ENCODE measurements at places on chromosomes 7 and 10.

- DNase-seq: no peak
Measured at GRCh38 chr10:131820626-131821025, 80.2 kb upstream of the PPP2R2D start.

DNA sequence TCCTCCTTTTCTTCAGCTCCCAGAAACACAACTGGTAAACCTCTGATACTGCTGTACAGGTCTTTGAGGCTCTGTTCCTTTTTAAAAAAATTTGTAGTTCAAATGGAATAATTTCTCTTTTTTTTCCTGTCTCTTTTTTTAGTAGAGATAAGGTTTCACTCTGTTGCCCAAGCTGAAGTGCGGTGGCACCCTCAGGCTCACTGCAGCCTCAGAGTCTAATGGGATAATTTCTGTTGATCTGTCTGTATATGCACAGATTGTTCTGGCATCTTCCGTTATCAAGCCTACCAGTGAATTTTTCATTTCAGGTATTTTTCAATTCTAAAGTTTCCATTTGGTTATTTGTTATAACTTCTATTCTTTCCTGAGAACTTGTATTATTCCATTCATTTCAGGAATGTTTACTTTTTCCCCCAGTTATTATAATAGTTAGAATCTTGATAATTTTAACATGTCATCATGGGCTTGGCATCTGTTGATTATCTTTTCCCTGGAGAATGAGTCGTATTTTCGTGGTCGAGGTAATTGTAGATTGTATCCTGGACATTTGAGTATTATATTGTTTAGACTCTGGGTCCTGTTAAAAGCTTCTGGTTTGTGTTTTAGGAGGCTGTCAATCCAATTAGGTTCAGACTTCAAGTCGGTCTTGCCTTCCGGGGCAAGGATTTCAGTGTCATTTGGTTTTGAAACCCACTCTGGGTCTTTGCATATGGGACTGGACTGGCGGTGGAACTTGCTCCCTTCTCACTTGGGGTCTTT, 24.5 kb downstream of the CRCP start:
- no peak for DNase-seq

- DNase-seq: no peak
Measured at GRCh38 chr10:62341419-62341818, 32.8 kb upstream of the ZNF365 start.

- no peak for DNase-seq
Measured at GRCh38 chr7:75938921-75939320, 24.0 kb downstream of the POR start.

DNA sequence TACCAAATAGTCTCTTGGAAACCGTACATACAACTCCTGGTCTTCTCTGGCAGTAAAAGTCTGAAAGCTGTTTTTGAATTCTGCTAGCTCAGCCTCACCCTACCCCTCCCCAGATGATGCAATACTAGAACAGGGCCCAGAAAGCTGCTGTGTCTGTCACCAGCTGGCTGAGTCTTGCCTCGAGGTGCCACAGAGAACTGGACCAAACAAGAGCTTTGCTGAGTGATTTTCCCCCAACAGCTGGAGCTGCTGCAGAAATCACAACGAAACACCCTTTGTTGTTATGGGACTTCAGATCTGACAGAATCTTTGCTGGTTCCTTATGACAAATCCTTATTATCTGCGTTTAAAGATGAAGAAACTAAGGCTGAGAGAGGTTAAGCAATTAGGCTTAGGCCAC, 134.1 kb downstream of the SPAG6 start:
- DNase-seq: no peak

DNA sequence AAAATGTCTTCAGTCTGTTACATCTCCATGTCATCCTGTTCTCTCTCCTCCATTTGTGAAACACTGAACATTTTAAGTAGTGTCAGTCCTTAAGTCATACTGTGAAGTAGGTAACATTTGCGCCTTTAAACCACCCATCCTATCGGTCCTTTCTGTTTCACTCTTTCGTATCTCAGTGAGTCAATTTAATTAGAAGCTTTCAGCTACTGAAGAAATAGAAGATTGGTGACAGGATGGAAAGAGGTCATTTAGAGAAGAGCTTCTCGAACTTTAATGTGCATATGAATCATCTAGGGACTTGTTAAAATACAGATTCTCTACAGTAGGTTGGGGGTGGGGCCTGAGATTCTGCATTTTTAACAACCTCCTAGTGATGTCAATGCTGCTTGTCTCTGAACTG, 113.4 kb downstream of the SRI start:
- no peak for DNase-seq

DNA sequence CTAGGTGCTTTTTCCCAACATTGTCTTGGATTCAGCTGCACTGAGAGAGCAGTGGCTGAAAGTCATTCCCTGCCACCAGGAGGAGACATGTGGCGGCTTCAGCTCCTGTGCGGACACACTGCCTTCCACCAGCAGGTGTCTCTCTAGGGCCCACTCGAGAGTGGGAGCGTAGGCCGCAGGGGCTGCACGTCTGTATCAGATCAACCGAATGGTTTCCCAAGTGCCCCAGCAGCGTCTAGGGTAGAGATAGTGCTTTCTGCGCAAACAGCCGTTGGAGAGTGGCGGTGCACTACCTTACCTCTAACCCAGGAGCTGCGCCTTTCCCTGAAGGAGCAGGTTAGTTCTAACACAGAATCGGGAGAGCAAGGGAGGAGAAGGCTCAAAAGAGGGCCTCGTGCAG, 31.7 kb downstream of the PAPOLB start:
- no peak for DNase-seq

DNA sequence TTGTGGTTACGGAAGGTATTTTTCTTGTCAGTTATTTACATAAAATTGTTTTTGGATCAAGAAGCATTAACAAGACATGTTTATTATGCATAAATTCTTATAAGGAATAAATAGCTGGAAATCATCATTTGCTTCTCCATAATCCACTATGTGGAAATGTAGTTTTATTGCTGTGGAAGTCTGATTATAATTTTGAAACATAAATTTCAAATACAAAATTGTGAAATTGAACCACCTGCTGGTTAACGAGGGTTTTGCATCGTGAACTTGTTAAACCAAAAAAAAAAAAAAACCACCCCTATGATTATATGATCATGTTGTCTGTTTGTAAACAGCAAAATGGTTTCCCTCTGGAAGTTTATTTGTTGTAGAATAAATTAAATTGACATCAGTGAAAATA, 25.9 kb downstream of the ABRAXAS2 start:
- DNase-seq: no peak

GRCh38 chr10:77926566-77927401, at the start of gene DLG5:
TSS of gene DLG5 (minus strand) at chr10:77926755. CDS start at chr10:77926520, 235 bp downstream.
- DNase-seq: no peak

DNA sequence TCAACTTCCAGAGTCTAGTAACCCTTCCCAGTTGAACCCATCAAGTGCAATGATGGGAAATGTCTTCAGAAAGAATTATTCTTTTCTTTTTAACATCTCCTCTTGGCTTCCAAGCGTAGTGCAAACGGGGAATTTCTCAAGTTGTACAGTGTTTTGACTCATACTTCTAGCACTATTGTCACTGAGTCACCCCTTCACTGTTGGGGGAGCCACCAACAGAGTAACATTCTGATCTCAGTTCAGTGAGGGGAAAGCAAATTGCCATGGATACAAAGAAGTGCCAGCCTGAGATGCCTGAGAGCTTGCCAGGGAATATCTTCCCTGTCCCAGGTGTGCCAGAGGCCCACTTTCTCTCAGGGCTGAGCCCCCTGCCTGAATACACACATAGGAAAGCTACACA, 31.0 kb downstream of the CYP3A5 start:
- no peak for DNase-seq

GRCh38 chr10:96576277-96576980, 10.4 kb downstream of the TM9SF3 start:
- no peak for DNase-seq

DNA sequence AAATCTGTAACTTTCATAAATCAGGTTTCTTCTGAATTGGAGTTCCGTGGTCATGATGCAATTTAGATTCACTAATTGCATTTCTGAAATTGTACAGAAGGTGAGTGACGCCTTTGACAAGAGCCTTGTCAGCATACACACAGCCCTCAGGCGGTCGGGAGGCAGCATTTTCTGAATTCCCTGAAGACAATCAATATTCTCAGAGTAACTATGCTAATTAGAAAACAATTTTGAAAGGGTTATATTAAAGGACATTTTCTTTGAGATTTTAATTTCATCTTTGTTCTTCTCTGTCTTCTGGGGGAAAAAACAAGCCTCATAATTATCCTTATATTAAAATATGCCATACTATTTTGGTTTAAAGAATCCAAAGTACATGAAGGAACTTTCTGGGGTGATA, 55.2 kb upstream of the SLC26A5 start:
- DNase-seq: no peak

- DNase-seq: no peak
Measured at GRCh38 chr10:25849988-25850387, 84.0 kb upstream of the MYO3A start.

DNA sequence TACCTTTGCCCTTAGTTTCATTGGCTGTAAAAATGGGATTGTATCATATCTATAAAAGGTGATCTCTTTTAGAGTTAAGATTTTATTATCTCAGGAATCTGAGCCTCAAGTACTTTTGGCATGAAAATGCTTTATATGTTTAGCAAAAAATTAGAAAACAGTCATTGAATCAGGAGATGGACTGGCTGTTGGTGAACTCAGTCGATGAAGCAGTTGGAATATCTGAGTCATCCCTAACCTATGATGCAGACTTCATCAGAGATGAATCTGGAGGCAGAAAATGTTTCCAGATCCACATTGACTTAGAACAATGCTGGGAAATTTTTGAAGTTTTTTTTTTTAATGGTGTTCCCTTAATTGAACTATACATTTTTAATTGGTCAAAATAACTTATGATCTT, 228.5 kb downstream of the SLC25A13 start:
- DNase-seq: no peak

GRCh38 chr10:34488476-34489130, 326.5 kb downstream of the PARD3 start:
- no peak for DNase-seq

DNA sequence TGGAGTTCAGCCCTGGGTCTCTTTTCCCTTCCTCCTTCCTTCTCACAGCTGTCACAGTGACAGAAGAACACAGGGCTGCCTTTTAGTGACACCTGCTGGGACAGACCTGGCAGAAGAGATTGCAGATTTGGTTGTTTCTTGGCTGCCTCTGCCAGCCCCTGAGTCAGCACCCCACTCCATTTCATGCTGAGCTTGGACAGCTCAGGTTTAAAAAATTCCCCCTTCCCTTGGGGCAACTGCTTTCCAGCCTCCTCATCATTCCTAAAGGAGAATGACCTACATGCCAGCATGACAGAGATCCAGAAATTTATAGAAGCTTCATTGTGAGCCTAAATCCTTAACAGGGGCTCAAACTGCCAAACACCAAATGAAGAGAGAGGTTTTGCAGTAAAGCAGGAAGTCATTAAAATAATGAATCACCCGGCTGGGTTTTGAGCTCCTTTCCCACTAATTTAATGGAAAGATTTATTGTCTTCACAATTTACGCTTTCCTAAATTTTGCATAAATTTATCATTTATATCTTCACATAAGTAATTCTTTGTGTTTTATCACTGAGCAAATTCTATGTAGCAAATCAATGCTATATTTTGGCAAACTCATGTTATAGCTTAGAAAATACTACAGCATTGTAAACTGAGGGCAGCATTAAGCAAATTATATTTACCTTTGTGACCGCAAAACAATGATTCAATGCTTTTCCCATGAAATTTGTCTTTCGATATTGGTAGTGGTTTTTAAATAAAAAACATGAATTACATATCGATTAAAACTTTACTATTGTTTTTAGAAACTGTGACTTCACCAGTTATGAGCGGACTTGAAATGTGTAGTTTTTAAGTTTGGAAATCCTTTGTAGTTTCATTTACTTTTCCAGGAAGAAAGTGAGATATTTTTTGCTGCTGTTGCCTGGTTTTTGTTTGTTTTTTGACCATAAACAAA, 399.5 kb upstream of the ANKRD30A start:
- DNase-seq: no peak

- no peak for DNase-seq
Measured at GRCh38 chr10:45592926-45593325, 79.6 kb downstream of the ZFAND4 start.

- no peak for DNase-seq
Measured at GRCh38 chr10:5485290-5485689, 14.1 kb downstream of the CALML5 start.

GRCh38 chr10:17793823-17794644, 15.1 kb upstream of the MRC1 start:
- no peak for DNase-seq

- DNase-seq: no peak
Measured at GRCh38 chr7:509426-510130, 10.1 kb downstream of the PDGFA start.

DNA sequence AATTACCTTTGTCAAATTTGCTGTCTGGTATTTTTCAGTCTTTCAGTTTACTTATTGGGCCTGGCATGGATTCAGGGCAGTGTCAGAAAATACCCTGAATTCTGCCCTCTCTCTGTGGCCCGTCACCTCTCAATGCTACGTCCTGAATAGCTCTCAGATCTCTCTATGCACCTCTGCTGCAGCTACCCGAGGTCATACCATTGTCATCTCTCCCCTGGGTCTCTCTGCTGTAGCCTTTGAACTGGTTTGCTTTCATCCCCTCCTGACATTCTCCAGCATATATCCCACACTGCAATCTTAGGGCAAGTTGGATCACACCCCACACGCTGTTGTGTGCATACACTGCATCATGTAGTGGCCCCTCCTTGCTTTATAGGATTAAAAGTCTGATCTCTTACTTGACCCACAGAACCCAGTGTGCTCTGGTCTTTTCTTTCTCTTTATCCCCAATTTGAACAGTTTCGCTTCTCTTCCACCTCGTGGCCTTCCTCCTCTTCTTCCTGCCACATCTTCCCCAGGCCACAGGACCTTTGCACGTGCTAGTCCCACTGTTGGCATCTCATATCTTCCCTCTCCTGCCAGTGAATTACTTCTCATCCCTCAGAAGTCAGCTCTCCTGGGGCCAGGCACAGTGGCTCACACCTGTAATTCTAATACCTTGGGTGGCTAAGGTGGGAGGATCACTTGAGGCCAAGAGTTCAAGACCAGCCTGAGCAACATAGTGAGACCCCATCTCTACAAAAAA, 372.9 kb downstream of the GALNT17 start:
- DNase-seq: no peak

GRCh38 chr7:132403465-132404110, 172.7 kb downstream of the PLXNA4 start:
- DNase-seq: no peak

GRCh38 chr7:147859033-147859432, 731.5 kb upstream of the C7orf33 start:
- no peak for DNase-seq

- DNase-seq: peak; percentile 49
Measured at GRCh38 chr7:135274495-135275268, 41.0 kb downstream of the STRA8 start.

- DNase-seq: no peak
Measured at GRCh38 chr10:28897617-28898464, 220.5 kb downstream of the BAMBI start.

- DNase-seq: no peak
Measured at GRCh38 chr7:135970682-135971365, 6.3 kb downstream of the MTPN start.

Data from activated T-helper 9 cell treated with anti-CD3 and anti-CD28 coated beads, Interleukin-2, amount 50 U/mL, for 16 hours (primary cell).